GM12891 (cell line): ENCODE measurements at places on chromosomes 2 and 18.

DNA sequence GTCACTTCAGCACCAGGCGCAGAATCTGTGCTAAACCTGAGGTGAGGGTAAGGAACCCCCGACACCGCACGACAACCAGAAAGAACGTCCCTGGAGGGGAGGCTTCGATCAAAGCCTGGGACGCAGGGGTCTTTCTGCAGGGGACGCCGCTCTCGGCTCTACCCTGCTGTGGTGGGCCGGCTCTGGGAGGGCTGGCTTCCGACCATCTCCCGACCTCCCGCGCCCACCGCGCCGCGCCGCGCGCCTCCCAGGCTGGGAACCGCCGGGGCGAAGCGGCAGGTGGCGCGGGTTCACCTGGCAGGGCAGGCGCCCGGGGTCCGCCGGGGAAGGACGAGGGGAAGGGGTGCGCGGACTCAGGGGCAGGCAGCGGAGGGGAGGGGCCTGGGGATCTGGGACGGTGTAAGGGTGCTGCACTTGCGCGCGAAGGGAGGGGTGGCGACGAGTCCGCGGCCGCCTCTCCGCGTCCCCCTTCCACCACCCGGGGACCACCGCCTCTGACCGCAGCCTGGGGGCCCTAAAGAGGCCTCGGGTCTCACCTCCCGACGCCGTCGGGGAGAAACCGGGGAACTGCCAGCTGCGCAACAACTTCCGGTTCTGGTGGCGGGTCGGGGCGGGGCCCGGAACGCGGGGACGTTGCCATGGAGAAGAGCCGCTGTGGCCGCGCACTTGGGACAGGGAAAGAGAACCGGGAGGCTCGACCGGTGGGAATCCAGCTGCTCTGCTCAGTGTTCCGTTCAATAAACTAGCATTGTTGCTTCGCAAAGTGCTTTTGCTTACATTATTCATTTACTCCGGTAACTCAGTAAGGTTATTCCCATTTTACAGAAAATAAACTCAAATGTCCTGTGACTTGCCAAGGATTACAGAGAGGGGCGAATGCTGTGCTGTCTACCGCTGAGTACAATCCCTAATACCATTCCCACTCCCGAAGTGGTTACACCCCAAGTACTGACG lies at the start of gene ZNF396:
Gene ZNF396 (minus strand): TSS at position 596 of the 954 bp plus-strand sequence. CDS start 3,045 bp downstream, outside the sequence.
- peak; percentile 73 for DNase-seq

GRCh38 chr2:122519821-122520611 lies 764.6 kb downstream of the TSN start:
- DNase-seq: no peak

DNA sequence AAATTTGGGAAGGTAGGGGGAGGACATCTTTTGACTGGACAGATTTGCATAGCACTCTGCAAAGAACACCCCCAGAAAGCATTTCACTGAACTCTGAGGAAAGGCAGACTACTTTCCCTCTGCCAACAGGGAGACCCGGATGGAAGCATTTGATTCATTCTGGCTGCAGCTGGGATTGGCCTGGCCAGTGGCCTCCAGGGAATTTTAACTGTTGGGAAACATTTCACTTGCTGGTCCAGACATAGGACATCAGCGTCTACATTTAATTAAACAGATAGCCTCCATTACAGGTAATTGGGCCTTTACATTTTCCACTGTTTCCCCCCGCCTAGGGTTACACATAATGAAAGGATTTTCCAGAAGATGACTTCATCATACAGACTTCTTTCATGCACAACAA lies 92.8 kb downstream of the MARCHF4 start:
- no peak for DNase-seq

GRCh38 chr18:70489986-70490933 lies 201.4 kb downstream of the SOCS6 start:
- no peak for DNase-seq

- no peak for DNase-seq
These were observed 14.9 kb downstream of the NLRC4 start for GRCh38 chr2:32249731-32250236.

DNA sequence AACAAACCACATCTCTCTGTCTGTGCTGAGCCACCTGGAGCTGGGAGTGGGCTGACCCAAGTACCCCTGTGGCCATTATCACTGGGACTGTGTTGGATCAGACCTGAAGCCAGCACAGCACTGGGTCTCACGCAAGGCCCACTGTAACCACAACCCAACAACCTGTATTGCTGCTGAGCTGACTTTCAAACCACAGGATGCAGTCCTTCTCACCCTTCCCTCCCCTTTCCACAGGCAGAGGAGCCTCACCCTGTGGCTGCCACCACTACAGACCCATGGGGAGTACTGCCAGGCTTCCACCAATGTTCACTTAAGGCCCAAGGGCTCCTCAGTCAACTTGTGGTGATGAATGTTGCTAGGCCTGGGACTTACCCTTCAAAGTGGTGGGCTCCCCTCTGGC lies 135.7 kb downstream of the DIS3L2 start:
- DNase-seq: no peak

- no peak for DNase-seq
These were observed 1.3 kb downstream of the NGEF start for GRCh38 chr2:233011702-233012131.

GRCh38 chr2:13578547-13578946 lies 861.8 kb downstream of the TRIB2 start:
- no peak for DNase-seq

GRCh38 chr2:41779888-41780287 lies 267.9 kb upstream of the PKDCC start:
- DNase-seq: no peak

DNA sequence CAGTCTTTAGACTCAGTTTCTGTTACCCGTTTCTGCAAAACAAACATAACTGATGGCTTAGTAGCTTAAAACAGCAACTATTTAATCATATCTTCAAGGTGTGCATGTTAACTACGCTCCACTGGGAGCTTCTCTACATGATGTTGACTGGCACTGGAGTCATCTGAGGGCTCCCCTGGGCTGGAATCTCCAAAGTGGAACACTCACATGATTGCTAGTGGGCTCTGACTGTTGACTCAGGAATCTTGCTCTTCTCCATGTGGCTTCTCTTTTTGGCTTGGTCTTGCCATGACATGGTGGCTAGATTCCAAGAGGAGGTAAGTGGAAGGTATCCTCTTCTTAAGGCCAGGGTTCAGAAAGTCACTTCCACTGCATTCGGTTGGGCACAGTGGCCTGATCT lies 160.8 kb downstream of the PMAIP1 start:
- no peak for DNase-seq

- no peak for DNase-seq
These were observed 89.7 kb downstream of the NPAS2 start for GRCh38 chr2:100909534-100910081.

- no peak for DNase-seq
These were observed 9.6 kb downstream of the ANTXR1 start for GRCh38 chr2:69022548-69022947.

DNA sequence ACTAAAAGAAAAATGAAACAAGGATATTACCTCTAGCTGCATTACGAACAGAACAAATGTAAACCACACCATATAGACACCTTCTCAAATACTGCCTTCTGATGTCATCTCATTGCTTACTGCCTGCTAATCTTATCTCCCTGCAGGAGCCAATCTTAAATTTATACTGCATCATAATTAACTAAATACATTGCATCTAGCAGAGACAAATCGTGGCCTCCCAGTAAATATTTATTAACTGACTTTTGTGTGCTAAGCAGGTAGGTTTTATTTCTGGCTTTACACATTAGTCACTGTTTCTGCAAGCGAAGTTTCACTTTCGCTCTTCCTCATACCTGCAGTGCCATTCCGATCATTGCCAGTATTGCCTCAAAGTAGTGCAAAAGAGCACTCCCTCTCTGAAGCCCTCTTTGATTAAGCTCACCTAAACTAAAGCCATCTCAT lies 67.5 kb downstream of the SPATS2L start:
- DNase-seq: no peak

DNA sequence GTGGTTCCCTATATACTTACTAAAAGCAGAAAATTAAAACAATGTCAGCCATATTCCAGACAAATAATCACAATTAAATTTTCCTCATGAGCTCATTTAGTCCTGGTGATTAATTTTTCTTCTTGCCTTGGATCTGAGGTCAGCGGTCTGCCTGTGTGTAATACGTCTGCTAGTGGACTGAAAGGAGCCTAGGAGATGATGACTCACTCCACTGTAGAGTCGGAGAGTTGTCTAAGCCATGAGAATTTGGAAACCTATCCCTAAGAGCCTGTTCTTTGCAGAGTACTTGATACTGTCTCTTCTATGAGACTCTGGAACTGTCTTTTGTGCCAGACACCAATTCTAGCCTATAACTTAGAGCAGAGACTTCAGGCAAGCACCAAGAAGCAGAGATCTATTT lies 94.2 kb upstream of the RAB27B start:
- DNase-seq: no peak

DNA sequence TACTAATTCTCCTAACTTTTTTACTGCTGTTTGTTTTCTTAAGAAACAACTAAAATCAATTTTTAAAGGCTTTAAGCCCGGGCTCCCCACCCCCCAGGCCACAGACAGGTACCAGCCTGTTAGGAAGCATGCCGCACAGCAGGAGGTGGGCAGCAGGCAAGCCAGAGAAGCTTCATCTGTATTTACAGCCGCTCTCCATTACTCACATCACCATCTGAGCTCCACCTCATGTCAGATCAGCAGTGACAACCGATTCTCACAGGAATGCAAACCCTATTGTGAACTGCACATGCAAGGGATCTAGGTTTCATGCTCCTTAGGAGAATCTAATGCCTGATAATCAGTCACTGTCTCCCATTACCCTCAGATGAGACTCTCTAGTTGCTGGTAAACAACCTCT lies 517.0 kb downstream of the NRXN1 start:
- no peak for DNase-seq

DNA sequence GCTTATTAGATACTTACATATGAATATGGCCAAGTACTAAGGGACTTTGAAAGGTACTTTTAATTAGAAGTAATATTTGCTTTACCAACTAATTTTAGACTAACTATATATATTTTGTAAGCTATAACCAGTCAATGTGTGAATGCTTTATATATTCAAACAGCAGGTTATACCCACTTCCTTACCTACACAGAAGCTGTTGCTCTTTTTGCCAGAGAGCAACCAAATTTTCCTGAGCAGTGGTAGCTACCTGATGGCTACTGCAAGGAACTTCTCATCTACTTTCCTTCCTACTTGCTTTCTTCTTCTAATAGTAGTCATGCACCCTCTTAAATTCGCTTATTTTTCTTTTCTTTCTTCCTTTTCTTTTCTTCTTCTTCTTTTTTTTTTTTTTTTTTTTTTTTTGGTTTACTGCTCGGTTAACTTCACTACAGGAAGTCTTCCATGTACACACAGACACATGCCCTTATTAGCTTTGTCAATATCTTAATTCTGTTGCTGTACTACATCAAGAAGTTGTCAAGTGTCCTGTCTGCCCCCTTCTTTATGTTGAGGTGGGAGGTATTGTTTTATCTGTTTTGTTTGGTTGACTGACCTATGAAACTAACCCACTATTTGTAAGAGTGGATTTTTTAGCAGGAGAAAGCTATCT lies 95.0 kb downstream of the EPC2 start:
- DNase-seq: no peak

DNA sequence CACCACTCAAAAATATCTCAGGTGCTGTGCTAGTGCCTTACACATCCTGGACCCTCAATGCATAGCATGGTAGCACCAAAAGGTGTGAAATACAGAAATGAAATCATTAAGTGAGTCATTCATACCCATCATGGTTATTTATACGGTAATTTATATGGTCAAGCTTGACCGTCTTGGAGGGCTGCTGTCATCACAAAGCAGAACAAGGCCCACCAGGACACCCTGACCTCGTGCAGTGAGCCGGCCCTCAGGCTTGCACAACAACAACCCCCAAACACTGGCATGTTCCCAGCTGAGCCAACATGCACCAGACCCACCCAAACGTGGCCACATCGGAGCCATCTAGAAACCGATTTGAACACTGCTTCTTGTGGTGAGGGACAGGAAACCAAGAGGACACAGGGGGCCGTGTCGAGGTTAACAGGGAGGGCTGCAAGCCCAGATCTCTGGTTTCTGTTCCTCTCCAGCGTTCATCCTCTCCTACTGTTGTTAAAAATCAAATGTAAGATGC lies 378.5 kb upstream of the ID2 start:
- DNase-seq: no peak

GRCh38 chr2:157477919-157478318 lies 34.0 kb upstream of the CYTIP start:
- DNase-seq: no peak

- peak; percentile 33 for DNase-seq
These were observed 28.5 kb downstream of the HRH4 start for GRCh38 chr18:24488824-24489493.

GRCh38 chr2:238854699-238855229 lies 6.9 kb downstream of the TWIST2 start:
- DNase-seq: no peak

DNA sequence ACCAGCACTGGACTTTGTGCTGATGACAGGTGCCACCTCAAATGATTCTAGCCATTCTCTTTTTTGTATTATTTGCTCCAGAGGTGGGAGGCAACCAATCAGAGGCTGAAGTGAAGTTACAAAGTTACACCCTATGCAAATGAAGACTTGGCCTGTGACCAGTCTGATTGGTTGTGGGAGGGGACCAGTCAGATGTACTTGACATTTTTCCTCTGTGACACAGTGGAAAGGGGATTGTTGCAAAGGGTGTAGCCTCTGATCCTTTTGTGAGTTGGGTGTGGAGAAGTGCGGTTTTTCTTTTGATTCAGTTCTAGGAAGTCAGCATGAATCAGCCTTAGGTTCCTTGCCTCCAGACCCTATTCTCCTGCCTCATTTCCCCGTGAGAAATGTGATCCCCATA lies 244.0 kb downstream of the ARL6IP6 start:
- no peak for DNase-seq

DNA sequence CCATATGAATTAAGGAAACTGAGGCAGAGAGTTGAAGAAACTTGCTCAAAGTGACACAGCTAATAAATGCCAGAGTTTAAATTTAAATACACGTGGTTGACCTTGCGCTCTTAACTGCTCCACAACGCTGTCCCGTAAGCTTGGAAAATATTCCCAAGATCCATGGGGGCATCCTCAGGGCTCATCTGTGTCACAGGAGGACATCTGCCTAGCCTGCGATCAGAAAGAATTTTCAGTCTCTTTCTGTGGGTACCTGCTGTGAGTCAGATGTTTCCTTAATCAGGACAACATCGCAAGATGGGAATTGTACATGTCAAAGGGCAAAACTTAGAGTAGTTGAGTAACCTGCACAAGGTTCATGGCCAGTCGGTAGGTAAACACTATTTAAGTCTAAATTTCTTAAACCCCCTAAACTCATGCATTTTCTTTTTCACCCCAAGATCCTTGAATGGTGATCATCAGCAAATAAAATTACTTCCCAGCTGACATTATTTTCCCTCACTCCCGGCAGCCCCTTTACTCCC lies 1.4 kb downstream of the CMPK2 start:
- no peak for DNase-seq

GRCh38 chr18:70554854-70555445 lies 266.1 kb downstream of the SOCS6 start:
- DNase-seq: no peak

GRCh38 chr2:122753336-122753735 lies 997.9 kb downstream of the TSN start:
- no peak for DNase-seq
